D341Med (cell line): ENCODE measurements at places on chromosomes 6 and 20.

DNA sequence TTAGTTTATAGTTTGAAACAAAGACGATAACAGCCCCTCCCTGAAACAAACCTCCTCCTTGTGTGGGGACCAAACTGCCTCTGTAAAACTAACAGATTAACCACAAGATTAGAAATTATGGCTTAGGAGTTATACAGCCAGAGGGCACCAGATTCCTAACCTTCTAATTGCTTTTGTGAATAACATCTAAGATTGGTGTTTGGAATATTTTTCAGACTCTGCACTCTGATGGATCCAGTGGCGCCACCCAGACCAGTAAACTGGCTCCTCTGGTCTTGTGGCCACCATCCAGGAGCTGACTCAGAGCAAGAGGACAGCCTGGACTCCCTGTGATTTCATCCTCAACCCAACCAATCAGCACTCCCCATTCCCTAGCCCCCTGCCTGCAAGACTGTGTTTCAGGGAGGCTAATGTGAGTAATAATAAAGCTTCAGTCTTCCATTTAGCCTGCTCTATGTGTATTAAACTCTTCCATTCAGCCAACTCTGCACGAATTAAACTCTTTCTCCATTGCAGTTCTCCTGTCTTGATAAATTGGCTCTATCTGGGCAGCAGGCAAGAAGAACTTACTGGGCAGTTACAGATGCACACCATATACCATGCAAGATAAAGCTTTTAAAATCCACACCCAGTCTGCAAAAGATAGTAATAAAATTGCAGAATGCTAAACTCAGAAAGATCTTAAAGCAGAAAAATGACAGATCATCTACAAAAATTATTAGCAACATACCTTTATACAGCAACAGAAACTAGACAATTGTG lies 58.5 kb upstream of the SLC22A16 start:
- no peak for DNase-seq

GRCh38 chr6:125766641-125767040 lies 17.2 kb downstream of the HEY2 start:
- DNase-seq, result no peak

- DNase-seq, result no peak
Observed at GRCh38 chr6:80440496-80441115, 334.1 kb downstream of the BCKDHB start.

DNA sequence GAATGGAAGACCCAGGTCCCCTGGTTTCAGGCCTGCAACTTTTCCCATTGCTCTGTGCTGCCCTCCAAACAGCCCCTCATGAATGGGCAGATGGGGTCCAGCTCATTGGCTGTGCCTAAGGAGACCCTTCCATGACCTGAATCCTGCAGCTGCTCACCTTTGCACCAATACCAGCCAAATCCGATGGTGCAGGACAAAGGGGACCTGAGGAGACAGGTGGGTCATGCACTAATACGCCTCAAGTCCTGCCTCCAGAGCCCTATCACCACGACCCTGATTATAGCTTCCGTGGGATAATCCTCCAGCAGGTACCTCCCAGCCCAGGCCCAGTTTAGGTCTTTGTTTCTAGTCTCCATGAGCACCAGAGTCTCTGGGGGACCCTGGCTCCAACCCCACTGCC lies 16.8 kb downstream of the TREM1 start:
- no peak for DNase-seq

DNA sequence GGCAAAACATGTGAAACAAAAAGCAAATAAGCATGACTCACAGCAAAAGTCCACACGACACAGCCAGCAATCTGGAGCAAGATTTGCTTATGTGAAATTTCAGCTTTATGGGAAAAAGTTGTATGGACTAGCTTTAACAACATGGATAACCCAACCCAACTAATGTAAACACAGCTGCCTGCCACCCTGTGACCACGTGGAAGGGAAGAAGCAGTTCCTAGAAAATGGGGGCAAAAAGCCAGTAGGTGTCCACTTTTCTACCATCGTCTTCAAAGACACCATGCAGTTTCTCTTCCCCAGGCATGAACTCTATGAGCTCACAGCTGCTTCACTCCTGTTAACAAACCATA lies 425.4 kb upstream of the RNF217 start:
- no peak for DNase-seq

DNA sequence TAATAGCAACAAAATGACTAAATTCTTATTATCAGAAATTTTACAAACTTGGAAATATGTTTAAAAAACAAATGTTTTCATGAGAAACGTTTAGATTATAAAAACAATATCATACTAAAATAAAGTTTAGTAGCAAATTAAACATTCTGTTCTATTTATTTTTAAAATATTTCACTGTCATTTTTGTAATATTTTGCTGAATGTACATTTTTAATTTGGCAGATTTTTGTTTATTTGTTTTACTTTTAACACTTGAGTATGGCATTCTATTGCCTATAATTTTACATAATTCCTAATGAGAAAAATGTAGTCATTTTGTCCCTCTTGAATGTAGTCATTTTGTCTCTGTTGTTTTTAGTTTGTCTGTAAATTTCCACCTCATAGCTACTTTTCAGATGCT lies 1400.2 kb downstream of the GRIK2 start:
- no peak for DNase-seq

DNA sequence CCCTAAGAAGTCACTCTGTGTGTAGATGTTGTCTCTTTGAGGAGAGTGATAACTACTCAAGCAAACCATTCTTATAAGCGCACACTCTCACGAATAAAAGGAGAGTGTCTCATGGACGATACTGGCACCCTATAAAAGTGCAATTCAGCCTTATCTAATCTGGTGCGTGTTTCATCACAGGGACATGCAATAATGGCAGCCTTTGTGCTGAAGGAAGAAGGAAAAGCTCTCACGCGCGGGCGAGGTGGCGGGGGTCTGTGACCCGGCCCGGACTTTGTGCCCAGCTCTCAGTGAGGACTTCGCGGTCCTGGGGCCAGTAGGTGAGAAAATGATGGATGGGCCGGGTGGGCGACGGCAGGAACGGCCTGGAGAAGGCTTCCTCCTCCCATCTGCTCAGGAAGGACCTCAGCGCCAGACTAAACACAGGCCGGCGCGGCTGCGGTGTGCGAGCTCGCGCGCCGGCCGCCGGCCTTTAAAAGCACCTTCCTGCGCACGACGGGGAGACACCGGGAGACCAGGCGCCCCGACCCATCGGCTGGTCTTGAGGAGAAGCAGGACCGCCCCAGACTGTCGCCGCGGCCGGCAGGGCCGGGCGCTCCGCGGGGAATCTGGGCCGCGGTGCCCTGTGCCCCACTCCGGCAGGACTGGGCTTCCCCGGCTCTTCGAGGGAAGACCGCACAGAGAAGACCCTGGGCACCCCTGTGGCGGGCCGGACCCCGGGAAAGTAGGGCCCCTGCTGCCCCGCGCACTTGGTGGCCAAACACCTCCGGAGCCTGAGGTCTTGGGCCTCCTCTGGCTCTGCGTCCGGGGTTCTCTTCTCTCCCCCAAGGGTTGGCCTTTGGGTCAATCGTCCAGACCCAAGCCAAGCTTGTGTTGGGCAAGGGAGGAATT lies 8.3 kb upstream of the FOXC1 start:
- no peak for DNase-seq

DNA sequence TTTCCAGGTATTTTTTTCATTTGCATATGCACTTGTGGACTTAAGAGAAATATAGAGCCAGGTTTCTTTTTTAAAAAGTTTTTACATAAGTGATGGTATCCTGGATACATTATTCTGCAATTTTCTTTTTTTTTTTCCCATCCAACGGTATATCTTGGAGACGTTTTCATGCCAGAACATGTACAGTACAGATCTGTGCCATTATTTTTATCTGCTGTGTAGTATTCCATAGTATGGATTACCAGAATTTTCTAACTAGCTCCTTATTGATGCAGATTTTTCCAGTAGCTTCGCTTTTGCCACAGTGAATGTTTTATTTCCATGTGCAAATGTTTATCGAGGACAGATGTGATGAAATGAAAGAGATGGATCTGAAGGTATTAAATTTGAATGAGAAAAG lies 34.1 kb downstream of the PPP1R16B start:
- no peak for DNase-seq

- DNase-seq, result no peak
Observed at GRCh38 chr6:44409207-44409794, 21.8 kb downstream of the CDC5L start.

DNA sequence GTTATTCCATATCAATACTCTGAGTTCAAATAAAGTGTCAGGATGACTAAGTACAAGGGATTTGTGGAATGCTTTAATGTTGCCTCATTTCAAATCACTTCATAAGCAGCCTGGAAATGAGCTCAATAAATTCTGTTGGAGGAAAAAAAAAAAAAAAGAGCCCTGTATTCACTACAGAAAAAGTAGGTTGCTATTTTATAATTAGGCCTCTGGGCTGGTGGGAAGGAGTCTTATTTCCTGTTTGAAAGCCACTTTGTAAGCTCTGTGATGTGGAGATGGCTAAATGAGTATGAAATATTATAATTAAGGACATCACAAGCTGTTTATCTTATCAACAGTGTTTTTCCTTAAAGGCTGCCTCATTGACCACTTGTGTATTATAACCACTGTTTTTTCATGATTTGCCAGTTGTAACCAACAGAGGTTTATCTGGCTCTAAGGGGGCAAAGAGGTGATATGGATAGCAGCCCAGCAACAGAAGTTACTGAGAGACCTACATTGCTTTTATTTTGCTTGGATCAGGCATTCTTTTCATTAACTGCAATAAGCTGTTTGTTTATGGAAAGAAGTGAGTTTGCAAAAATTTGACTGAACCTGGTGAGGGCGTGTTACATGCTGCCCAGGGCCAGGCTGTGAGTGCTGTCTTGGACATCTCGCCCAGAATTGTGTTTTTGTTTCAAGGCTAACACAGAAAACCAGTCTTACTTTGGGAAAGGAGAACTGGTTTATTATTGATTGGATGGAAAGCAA lies 563.3 kb upstream of the MAP3K7 start:
- no peak for DNase-seq

DNA sequence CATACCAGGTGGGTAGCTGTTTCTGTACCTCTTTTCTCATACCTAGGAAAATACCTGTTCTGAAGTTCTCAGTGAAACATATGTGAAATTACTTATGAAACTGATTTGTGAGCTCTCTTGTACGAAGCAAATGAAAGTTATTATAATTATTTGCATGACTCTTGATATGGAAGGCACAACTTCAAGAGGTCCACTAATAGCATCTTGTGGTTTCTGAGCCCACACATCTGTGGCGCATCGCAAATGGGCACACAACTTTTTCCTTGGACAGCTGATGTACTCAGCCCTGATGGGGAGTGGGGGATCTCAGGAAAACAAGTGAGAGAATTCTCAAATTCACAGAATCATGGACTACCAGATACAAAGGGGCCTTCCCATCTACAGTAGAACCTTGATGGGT lies 432.3 kb downstream of the CD83 start:
- DNase-seq, result no peak

GRCh38 chr6:108835218-108835850 lies 12.9 kb upstream of the ARMC2 start:
- DNase-seq, result peak; percentile 86

GRCh38 chr6:134447883-134448387 lies 130.0 kb upstream of the SGK1 start:
- DNase-seq, result no peak

- no peak for DNase-seq
Observed at GRCh38 chr6:62623846-62624532, 338.0 kb upstream of the KHDRBS2 start.

GRCh38 chr20:63580796-63581461 lies 6.9 kb upstream of the HELZ2 start:
- peak; percentile 78 for DNase-seq

- DNase-seq, result no peak
Observed at GRCh38 chr6:84456803-84457202, 229.4 kb upstream of the CEP162 start.

DNA sequence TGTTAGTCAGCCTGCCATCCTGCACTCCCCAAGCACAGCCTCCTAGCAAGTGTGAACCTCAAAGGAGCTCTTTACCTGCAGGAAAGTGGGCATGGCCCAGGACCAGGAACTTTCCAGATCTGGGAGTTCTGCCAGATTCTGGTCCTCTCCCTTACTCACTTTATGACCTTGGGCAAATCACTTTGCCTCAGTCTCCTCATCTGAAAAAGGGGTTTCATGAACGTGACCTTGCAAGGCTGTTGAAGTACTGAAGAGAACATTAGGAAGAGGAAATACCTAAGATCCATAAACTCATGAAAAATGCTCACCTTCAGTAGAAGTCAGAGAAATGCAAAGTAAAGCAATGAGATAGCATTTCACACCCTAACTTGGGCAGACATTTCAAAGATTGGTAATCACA lies 26.8 kb upstream of the DSN1 start:
- DNase-seq, result no peak

DNA sequence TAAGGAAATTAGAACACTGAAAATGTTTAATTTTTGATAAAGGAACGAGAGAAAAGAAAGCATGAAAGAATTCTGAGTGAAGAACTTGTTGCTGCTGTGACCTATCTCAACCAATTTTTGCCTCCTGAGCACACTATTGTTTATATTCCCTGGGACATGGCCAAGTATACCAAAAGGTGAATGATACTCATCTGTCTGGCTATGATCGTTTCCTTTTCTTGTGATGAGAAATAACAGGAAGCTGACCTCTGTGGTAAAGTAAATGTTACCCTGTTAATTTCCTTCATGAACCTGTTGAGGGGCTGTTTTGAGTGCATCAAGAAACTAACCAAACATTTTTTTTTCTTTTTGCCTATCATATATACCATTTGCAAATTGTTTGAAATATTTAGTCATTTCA lies 69.1 kb downstream of the FIG4 start:
- no peak for DNase-seq
